ENCODE measurements at places on chromosomes 4 and X.

DNA sequence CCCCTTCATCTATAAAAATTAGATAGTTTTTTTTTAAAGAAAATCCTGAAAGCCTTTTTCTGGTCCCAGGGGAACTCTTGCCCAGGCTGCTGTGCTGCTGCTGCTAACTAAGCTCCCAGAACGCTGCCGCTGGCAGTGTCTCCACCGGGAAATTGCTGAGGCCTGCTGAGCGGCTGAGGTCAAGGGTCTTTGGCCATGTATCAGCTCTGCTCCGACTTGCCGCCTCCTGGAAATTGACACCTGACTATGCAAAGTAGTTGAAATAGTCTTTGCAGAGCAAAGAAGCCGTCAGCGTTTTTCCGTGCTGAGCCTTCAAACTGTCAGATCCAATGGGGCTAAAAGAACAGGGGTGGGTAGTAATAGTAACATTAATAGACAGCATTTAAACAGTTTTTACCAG lies 839 bp downstream of the QDPR start:
- no peak for DNase-seq

GRCh38 chr4:119211867-119212233 lies 663 bp upstream of the USP53 start:
- DNase-seq: no peak

DNA sequence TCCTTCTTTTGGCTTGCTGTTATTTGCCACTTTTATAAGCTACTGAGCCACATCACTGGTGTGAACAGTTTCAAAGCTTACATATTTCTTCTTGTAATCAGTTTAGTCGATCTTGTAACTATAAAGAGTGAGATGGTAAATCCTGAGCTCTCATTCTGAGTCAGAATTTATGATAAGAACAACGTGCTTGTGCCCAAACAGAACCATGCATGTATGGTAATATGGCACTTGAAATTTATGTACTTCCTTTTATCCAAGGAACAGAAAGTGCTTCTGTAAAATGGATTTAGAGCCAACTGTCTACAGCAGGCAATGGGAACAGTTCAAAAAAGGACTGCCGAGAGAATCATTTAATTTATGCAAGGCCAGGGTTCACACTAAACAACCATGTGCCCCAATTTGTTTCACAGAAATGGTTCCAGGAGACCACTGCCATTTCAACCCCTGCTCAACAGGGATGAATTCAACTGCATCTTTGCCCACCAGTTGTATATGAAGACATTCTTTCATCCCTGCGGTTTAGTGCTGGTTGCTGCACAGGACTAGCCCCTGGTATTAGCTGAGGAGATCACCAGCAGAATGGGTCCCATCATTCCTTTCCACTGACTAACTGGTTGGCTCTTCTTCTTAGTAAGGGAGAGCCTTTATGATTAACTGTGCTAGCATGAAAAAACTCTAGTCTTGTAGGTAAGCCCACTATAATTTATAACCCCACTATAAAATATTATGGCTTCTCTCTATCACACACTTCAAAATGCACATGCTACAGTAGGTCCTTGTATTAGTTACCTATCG lies 162.9 kb upstream of the PGRMC2 start:
- no peak for DNase-seq

DNA sequence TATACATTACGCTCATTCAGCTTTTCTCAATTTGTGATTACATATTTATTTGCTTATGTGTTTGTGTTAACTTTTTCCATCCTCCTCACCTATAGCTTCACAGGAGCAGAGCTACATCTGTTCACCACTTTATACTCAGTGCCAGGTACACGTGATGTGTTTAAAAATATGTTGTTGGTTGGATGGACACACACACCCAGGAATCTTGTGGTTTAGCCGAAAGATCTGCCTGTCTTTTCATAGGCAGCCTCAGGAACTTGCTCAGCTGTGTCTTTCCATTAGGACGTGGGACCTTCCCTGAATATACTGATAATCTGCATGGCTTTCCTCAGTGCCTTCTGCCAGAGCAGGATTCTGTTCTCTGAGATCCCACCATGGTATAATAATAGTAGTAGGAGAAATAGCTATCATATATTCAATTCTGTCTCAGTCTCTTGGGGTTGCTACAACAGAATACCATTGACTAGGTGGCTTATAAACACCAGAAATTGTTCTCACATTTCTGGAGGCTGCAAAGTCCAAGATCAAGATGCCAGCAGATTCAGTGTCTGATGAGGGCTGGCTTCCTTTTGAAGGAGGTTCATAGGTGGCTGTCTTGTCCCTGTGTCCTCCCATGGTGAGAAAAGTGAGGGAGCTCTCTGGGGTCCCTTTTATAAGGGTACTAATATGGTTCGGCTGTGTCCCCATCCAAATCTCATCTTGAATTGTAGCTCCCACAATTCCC lies 50.0 kb upstream of the SOD3 start:
- no peak for DNase-seq

DNA sequence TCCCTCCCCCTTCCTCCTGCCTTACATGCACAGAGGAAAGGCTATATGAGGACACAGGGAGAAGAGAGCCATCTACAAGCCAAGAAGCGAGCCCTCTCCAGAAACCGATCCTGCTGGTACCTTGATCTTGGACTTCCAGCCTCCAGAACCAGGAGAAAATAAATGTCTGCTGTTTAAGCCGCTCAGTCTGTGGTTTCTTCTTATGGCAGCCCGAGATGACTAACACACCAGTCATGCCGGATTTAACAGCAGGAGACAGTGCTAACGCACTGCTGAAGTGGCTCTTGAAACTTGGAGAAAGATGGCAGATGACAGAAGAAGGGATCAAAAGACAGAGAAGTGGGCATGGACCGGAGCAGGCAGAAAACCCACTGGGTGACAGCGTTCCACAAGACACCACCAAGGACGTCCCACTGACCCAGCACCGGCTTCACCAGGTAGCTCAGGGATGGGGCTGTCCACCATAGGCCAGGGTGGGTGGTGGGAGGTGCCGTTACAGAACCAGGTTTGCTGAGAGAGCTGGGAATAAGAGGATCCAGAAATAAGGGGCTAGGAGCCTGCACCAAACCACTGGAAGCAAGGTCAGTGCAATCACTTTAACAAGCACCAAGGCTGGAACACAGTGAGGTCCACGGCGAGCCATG lies 6.2 kb upstream of the MAN2B2 start:
- no peak for DNase-seq

- no peak for DNase-seq
Observed at GRCh38 chr4:8380511-8381415, 59.8 kb downstream of the ACOX3 start.

- DNase-seq: no peak
Observed at GRCh38 chr4:180557348-180557747, 1685.9 kb upstream of the TENM3 start.

DNA sequence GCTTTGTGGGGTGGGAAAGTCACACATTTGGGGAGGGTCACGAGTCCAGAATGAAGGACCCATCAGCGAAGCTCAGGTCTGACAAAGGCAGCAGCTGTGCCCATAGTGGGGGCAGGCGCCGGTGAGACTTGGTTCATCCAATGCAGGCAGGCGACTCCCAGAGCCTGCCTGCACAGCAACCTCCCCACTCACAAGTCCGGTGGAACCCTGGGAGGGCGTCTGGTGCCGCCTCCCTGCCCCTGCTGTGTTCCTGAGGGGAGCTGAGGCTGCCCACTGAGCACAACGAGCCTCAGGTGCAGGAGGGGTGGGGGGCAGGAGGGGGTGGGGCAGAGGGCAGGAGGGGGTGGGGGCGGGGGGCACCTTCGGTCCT lies 13.7 kb downstream of the LRPAP1 start:
- DNase-seq: peak; percentile 53

DNA sequence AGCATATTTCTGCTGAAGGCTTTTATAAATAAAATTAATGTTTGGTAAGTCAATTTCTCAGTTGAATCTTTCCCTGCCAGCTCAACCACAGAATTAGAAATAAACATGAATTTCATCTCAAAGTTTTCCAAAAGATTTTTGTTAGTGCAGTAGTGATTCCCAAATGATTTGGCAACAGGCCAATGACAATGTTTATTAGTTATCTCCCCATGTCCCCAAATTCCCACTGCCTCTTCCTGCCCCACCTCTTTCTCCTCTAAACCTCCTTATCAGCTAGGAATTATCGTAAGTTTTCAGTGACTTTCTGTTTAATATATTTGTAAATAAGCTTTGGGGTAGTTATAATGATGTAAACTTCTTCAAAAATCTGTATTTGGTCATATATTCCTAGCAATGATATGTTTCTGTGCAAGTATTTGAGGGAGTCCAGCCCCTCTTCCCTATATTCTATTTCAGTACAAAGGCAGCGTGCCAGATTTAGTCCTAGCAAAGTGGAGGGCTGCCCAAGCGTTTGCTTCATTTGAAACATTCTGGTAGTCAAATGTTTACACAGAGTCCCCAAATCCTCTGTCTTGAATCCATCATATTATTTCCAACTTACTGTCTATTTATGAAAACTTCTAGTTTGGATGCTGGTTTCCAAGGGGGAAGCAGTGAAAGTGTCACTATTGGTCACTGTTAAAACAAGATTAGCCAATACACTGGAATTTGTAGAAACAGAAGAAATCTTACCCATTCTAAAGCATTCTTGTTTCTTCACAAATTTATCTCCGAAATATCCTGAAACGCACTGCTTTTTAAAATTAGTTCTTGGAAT lies 33.7 kb upstream of the ANKRD50 start:
- peak; percentile 64 for DNase-seq

DNA sequence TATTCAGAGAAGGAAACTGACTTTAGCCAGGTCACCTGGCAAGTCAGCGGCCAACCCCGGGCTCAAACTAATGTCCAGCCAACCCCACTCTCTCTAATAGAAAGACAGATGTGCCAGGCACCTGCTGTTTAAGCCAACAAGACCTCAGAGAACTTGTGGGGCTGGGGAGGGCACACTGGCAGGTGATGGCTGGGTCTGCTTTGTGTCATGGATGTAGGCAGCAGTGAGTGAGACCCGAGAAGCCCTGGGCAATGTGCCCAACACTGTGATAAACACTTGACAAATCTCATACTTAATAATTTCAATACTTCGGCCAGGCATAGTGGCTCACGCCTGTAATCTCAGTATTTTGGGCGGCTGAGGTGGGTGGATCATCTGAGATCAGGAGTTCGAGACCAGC lies 9.0 kb upstream of the CD99L2 start:
- DNase-seq: no peak

DNA sequence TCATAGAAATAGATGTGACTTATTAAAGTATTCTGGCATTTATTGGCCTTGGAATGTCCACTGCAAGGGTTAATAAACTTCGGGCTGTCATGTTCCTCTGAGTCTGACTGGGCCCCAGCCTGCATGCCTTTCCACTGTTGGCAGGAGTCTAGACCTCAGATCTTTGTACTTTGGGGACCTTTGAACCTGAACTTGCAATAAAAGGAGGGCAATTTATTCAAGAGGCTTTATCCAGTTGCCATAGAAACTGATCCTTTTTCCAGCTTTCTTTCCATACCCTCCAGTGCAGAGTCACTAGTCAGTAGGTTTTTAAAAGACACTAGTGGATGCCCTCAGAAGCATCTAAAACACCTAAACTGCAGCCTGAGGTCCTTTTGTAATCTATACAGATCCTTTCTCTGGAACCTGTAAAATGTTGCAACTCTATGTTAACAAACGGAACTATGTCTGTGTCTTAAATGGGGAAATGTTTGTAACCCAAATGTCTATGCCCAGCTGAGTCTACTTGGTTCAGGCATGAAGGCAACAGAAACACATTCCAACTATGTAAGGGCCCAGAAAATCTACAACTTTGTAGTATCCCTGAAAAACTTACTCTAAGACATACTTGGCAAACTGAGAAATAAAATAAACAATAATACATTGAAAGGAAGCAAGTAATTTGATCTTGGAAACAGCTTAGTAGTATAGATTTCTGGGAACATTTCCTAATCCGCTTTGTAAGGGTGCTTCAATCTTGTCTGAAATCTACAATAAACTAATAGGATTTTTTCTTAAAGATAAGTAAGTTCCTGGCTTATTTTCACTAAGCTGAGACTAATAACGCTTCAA lies 41.5 kb downstream of the SOWAHB start:
- no peak for DNase-seq

GRCh38 chr4:185143601-185143969 lies 519 bp downstream of the SLC25A4 start:
- peak; percentile 96 for DNase-seq

- DNase-seq: no peak
Observed at GRCh38 chrX:110373310-110373709, 14.7 kb downstream of the RTL9 start.

DNA sequence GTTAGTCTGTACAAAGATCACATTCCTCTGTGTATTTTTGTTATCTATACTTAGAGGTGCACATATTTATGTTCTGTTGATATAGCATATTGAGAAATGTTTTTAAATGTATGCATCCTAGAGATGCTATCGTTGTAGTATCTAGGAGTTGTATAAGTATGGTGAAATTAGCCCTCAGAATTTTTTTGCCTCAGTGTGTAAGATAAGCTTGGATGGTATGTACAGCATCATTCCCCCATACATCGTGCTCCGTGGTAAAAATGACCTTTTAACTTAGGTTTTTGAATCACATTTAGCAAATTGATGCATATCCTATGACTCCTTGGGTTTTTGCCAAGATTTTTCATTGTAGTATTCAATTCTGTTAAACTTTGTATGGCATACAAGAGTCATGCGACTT lies 113.5 kb downstream of the RPA4 start:
- DNase-seq: no peak

- DNase-seq: no peak
Observed at GRCh38 chrX:15310117-15310516, 5.3 kb downstream of the ASB11 start.

DNA sequence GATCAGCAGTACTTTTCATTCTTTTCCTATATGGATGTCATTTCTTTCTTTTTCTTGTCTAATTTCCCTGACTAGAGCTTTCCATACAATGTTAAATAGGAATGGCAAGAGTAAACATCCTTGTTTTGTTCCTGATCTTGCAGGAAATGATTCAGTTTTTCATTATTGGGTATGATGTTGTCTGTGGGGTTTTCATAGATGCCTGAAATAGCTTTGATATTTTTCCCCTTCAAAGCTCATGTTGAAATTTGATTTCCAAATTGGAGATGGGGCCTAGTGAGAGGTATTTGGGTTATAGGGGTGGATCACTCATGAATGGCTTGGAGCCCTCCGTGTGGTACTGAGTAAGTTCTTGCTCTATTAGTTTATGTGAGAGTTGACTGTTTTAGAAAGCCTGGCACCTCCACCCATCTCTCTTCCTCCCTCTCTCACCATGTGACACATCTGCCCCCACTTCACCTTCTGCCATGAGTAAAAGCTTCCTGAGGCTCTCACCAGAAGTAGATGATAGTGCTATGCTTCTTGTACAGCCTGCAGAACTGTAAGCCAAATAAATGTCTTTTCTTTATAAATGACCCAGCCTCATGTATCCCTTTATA lies 22.3 kb upstream of the VSIG1 start:
- no peak for DNase-seq

DNA sequence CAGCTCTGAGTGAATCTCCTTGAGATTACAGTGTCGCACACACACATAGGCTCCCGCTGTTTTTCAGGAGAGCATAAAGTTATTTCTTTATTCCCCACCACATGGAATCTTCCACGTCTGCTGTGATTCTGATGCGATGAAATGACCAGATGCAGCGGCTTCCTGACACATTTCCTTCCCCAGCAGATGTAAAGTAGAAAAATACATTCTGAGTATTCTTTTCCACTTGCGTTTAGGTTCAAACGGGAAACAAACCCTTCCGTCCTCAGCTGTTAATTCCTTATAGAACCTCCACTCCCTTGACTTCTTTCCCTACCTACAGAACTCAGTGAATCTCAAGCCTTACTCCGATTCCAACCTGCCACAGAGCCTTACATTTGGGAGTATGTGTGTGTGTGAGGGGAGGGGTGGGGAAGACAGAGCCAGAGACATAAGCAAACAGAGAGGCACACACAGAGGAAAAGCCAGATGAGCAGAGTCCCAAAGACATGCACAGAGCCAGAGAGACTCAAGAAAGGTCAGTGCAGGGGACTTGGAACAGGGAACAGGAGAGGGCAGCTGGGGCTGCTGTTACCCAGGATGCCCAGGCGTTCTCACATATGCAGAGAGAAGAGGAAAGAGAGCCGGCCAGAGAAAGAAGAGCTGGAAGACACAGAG lies 47.3 kb downstream of the SETD7 start:
- DNase-seq: no peak
